ENCODE measurements at places on chromosomes 1 and 21.

- no peak for DNase-seq
Measured at GRCh38 chr1:114108751-114109255, 44.9 kb downstream of the SYT6 start.

DNA sequence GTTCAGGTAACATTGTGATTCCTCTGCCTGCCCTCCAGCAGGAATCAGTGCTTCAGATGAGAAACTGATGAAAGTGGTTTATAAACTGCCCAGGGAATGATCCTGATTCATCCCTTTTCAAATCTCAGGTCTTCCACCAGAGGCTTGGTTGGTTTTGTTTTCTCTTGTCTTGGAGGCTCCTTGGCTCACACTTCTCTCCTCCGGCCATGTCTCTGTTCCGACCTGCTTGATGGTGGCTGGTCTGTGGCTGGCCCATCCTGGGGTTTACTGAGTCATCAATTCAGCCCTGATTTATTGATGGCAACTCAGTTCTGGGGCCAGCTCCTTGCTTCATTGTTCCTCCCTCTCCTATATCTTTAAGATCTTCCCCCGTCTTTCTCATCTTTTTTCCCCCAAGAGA lies 56.6 kb upstream of the SLC2A1 start:
- no peak for DNase-seq

- no peak for DNase-seq
Measured at GRCh38 chr1:230278376-230278775, 147.8 kb downstream of the PGBD5 start.

GRCh38 chr1:203428981-203429599 lies 46.5 kb upstream of the PRELP start:
- no peak for DNase-seq

DNA sequence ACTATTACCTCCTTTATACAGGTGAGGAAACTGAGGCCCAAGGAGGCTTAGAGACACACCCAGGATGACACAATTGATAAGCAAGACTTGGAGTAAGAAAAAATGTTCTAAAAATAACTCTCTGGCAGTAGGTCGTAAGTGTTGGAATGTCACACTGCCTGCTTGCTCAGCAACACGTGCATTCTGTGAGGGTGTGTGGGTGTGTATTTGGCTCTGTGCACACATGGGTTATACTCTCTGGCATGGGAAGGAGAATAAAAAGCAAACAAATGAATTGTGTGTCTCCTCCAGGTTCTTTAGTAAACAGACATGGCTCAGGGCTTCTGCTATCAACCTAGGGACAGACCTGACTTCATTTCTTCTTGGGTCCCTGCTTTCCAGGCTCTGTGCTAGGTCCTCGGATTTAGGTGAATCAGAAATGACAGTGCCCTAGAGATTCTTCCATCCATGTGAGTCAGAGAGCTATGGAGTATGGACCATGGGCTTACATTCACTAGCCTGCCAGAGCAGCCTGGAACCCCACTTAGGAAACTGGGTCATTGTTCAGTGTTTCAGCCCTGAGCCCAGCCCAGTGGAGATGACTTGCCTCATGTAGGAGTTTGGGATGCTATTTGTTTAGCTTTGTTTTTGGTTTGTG lies 72.4 kb downstream of the ELAVL4 start:
- DNase-seq, result no peak

DNA sequence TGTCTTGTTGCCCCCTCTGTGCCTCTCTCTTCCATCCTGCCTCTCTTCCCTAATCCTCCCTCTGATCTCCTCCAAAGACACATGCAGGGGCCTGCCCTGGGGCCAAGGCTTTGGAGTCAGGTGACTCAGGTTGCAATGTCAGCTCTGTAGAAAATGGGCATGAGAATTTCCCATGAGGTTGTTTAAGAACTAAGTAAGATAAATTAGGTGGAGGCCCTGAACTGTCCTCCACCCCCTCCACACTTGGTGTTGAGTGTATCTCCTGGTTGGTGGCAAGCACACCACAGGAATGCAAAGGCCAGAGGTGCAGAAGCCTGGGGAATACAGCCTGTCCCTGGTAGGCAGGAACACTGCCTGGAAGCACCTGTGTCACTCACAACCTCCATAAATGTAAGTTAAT lies 63.9 kb upstream of the GRIK3 start:
- DNase-seq, result no peak

DNA sequence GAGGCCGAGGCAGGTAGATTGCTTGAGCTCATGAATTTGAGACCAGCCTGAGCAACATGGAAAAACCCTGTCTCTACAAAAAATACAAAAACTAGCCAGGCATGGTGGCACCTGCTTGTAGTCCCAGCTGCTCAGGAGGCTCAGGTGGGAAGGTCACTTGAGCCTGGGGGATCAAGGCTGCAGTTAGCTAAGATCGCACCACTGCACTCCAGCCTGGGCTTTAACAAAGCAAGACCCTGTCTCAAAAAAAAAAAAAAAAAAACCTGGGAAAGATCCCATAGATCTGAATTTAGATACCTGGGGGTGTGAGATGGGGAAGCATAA lies 32.9 kb downstream of the NIBAN1 start:
- no peak for DNase-seq

Measured in stimulated activated naive CD4-positive, alpha-beta T cell treated with Interleukin-2 at 50 U/mL for 16 hours (primary cell).